Stimulated activated CD4-positive, alpha-beta T cell treated with anti-CD3 and anti-CD28 coated beads, Interleukin-1b, Interleukin-23, amount 100 ng/mL, for 1 hour (primary cell): ENCODE measurements at places on chromosomes 16 and 17.

- no peak for DNase-seq
Observed at GRCh38 chr17:10063730-10064241, 134.6 kb downstream of the GAS7 start.

- DNase-seq = no peak
Observed at GRCh38 chr17:73262676-73263642, 1.3 kb upstream of the CPSF4L start.

DNA sequence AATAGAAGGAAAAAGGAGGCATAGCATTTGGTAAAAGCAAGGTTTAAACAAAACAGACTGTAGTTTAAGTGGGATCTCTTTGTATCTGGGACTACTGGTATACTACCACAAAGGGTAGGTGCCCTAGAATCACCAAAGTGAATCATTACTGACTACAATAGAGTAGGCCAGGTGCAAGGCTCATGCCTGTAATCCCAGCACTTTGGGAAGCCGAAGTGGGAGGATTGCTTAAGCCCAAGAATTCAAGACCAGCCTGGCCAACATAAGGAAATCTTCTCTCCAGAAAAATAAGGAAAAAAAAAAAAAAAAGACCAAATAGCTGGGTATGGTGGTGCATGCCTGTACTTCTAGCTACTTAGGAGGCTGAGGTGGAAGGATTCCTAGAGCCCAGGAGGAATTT is 60.8 kb upstream of the CORO6 start:
- DNase-seq = no peak

DNA sequence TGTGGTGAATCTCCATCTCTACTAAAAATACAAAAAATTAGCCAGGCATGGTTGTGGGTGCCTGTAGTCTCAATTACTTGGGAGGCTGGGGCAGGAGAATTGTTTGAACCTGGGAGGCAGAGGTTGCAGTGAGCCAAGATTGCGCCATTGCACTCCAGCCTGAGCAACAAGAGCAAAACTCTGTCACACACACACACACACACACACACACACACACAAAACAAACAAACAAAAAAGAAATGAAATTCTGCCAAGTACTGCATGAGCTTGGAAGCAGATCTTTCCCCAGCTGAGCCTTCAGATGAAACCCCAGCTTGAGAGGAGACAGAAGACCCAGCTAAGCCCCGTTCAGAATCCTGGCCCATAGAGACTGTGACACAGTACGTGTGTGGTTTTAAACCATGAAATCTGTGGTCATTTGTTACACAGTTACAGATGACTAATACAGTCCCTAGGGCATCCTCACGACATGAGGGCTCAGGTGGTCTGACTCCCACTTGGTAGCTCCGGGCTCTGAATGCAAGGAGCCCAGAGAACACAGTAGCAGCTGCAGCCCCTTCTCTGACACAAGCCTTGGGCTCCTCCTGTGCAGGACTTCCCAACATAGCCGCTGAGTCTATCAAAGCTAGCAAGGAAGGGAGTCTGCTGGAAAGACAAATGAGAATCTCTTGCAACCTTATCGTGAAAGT is 132.8 kb downstream of the SEC14L1 start:
- DNase-seq = no peak

GRCh38 chr17:7844292-7845154 is 10.3 kb upstream of the TMEM88 start:
- no peak for DNase-seq

DNA sequence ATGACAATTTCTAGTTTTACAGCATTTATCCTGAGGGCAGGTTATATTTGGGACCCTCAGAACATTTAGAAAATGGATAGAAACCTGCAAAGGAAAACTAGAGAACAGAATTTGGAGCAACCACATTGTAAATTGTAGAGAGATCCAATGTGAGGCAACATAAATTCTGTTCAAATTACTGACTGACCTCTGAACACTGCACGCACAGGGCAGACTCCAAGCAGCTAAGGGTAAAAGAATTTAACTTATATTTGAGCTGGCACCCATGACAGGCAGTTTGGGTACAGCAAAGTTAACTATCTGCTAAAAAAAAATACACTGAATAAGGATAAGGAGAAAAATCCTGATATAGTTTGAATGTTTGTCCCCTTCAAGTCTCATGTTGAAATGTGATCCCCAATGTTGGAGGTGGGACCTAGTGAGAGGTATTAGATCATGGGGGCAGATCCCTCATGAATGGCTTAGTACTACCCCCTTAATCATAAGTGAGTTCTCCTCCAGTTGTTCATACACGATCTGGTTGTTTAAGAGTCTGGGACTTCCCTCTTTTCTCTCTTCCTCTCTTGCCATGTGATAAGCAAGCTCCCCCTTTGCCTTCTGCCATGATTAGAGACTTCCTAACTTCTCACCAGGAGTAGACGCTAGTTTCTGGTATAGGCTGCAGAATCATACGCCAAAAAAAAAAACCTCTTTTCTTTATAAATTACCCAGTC is 75.7 kb downstream of the FBXL20 start:
- no peak for DNase-seq

GRCh38 chr16:5026664-5027063 is 7.1 kb downstream of the NAGPA start:
- DNase-seq = no peak

DNA sequence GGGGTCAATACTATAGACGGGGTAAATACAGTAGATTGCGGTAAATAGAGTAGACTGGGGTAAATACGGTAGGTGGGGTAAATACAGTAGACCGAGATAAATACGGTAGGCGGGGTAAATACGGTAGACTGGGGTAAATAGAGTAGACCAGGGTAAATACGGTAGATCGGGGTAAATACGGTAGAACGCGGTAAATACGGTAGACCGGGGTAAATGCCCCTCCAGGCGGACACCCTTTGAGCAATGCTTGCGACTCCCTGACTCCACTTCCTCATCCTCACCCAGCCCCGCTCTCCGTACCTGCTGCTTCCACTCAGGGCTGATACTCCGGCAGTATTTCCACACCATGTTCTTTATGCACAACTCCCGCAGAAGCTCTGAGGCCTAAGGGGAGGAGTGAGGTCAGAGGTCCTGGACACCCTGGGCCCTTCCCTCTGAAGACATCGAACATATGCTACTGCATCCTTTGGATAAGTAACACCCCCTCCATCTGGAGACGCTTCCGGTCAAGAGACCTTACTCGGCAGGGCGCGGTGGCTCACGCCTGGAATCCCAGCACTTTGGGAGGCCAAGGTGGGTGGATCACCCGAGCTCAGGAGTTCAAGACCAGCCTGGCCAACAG is 13.3 kb upstream of the CRK start:
- DNase-seq = no peak

- DNase-seq = no peak
Observed at GRCh38 chr16:727291-727977, 528 bp downstream of the HAGHL start.

- DNase-seq = no peak
Observed at GRCh38 chr16:10408824-10409381, 23.0 kb downstream of the ATF7IP2 start.

GRCh38 chr16:64132759-64133361 is 989.0 kb downstream of the CDH11 start:
- no peak for DNase-seq

DNA sequence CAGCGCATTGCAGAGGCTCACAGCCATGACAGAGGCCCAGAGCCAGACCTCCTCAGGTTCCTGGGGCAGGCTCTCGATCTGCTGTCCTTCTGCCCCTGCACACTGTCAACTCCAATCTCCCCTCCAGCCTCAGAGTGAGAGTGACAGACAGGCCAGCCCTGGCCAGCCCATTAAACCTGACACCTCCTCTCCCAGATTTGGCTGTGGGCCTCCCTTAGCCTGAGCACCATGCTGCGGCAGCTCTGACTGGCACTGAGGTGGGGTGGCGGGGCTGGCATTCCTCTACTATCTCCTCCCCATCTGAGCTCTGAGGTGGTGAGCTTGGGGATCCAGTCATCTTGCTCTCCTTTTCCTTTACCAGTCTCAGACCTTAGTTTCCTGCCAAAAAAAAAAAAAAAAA is 15.5 kb upstream of the C1QL1 start:
- DNase-seq = no peak

DNA sequence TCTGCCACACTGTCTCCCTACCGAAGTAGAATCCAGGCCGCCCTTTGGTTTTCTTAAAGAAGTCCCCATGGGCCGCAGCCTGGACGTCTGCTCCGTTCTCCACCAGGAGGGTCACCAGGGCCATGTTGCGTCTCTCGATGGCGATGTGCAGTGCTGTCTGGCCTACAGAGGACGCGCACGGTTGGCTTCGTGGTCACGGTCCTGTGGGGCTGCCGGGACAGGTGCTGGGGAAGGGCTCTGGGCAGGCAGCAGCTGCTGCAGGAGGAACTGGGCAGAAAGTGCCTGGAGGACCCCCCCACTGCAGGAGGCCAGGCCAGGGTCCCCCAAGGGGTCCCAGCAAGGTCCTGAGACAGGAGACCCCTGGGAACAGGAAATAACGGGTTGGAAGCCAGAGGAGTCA is 19.0 kb downstream of the TRPV1 start:
- no peak for DNase-seq

GRCh38 chr17:44779211-44780025 is 20.6 kb downstream of the ADAM11 start:
- peak; percentile 81 for DNase-seq

- no peak for DNase-seq
Observed at GRCh38 chr16:27291106-27291505, 22.5 kb upstream of the NSMCE1 start.

DNA sequence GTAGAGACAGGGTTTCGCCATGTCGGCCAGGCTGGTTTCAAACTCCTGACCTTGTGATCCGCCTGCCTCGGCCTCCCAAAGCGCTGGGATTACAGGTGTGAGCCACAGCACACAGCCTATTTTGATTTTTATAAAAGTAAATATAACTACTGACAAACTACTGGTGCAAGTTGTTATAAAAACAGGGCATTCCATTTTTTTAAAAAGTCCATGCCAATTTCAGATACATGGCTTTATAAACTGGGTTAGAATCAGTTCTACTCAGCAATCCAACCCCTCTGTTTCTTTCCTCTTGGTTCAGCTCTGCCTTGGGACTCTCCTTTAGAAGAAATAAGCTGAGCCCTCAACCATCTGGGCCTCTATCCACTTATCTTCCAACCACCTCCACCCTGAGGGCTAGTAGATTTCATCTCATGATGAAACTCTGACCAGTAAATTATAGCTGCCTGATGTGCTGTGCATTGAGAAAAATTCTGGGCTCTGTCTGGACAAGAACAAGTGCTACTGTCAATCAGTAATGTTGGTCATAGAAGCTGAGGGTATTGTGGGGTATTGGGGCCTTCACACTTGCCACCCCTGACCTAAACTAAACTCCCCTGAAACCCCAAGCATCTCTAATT is 10.2 kb downstream of the RANBP10 start:
- DNase-seq = no peak
